Activated naive CD8-positive, alpha-beta T cell treated with anti-CD3 and anti-CD28 coated beads, Interleukin-2, amount 10 ng/mL, durations not matched to agents 7 days and 5 days (primary cell): ENCODE measurements at places on chromosomes 2 and 18. TPM values are rescaled to one million over a fixed set of nuclear protein-coding genes. Genes with fewer than 3 reads are reported as not detected.

- no peaks in the 10 kb centered on the region for H3K4me1 ChIP-seq
- no peak for DNase-seq
- H3K27me3 ChIP-seq, result peaks cover 4% of the 10 kb centered on the region
- no peak overlapping the region for H3K27ac ChIP-seq
Observed at GRCh38 chr2:219775506-219775905, 148.1 kb downstream of the SLC4A3 start.

GRCh38 chr2:144320491-144320890 lies 199.4 kb downstream of the ZEB2 start:
- H3K4me1 ChIP-seq, result peaks cover 41% of the 10 kb centered on the region
- peak; percentile 39 for DNase-seq
- H3K27me3 ChIP-seq, result no peaks in the 10 kb centered on the region
- peak overlapping the region; percentile 64 for H3K4me3 ChIP-seq

DNA sequence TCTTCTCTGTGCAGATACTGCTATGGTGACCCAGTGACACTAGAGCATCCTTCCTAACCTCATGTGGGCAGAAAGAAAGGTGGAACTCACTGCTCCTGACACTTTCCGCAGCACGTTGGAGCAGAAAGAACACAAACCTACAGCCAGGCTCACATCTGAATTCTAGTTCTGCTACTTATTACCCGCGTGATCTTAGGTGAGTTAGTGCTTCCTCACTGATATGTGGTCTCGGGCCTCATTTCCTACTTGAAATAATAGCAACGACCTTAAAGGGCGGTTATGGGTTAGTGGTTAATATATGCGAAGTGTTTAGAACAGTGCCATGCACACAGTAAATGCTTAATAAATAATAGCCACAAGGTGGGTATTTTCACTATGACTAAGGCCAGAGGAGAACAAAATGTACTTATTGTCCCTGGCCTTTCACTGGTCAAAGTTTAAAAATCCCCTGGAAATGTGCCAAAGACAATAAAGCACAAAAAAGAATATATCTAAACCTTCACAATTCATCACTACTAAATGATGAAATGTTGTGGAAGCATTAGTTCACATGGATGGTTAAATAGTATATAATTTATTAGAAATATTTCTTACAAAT lies 66.6 kb downstream of the MYOM1 start:
- H3K4me1 ChIP-seq, result peaks cover 5% of the 10 kb centered on the region
- DNase-seq, result no peak
- no peak overlapping the region for H3K27ac ChIP-seq
- no peak overlapping the region for H3K4me3 ChIP-seq
- H3K36me3 ChIP-seq, result no peaks in the 10 kb centered on the region

LRATD1 gene
- not detected for total RNA-seq

ALPP gene
- total RNA-seq, result not detected
